ENCODE measurements at places on chromosomes 1 and 21.

- DNase-seq = no peak
These were observed 37.5 kb upstream of the RCAN3 start for GRCh38 chr1:24465099-24465498.

DNA sequence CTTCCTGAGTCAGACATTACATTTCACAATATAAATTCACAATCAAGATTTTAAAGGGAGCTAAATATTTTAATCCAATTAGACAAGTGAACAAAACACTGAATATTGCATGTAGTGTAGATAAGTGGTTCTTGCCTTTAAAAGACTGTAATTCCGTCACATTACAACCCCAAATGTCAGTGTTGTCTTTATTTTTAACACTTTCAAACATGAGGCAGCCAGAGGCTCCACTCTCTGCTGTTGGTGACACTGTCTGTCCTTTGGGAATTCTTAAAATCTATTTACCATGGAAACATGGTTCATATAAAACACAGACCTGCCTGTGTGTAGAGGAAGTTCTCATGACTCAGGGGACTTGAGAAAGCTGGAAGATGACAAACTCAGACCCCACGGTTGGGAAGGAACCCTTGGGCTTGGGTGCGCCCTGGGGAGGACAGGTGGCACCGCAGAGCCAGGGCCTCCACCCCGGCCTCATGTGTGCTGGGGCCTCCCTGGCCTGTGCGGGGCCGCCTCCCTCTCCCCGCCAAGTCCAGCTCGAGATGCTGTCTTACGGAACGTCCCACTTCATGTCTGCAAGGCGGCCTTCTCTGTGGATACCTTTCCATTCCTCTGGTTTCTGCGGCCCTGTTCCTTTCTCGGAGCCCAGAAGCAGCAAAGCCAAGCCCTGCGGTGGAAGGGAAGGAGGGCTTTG, 239.0 kb downstream of the SDCCAG8 start:
- no peak for DNase-seq

- no peak for DNase-seq
These were observed 20.6 kb upstream of the BACE2 start for GRCh38 chr21:41147096-41147978.

DNA sequence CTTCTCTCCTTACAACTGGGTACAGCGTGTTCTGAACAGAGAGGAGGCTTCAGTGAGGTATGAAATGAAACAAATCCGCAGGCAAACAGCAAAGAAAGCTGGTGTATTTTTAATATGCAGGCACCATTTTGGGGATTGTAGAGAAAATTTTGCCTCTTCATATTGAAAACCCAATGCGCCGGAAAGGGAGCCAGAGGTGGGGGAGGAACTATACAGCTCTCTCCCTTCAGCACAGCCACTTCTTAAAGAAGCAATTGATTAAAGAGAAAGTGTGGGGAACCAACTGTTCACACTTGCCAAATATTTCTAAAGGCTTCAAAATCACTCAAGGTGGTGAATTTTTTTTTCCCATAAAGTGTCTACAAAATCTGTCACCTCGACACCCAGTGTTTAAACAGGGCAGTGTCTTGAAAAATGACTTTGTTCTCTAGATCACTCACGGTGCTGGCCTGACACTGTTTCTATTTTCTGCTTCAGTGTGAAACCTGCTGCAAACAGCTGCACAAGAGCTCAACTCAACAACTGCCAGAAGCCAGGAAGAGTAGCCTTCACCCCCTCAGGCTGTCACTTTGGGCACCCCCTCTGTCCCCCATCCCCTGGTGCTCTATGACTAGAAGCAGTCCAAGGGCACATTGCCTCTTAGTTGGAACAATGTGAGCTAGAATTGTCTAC, 123.8 kb upstream of the CTTNBP2NL start:
- no peak for DNase-seq

DNA sequence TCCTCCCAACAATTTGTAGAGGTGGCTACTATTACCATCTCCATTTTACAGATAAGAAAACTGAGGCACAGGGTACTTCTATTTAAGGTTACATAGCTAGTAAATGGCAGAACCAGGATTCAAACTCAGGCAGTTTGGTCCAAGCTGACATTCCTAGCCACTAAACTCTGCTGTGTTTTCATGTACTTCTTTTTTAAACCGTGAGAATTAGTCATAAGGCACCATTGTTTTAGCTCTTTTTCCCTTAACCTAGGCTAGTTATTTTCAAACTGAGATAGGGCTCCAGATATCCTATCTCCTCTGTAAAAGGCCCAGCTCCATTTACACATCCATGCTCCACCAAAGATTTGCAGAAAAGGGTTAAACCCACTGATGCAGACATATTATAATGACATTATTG, 92.9 kb downstream of the PTPN14 start:
- DNase-seq = no peak

GRCh38 chr1:76583235-76583868, 283.9 kb upstream of the ST6GALNAC5 start:
- no peak for DNase-seq

GRCh38 chr1:155177192-155177917, 3.7 kb downstream of the TRIM46 start:
- no peak for DNase-seq

- no peak for DNase-seq
These were observed 17.3 kb downstream of the CD58 start for GRCh38 chr1:116553386-116554115.
